ENCODE measurements at places on chromosomes 1 and 21.

DNA sequence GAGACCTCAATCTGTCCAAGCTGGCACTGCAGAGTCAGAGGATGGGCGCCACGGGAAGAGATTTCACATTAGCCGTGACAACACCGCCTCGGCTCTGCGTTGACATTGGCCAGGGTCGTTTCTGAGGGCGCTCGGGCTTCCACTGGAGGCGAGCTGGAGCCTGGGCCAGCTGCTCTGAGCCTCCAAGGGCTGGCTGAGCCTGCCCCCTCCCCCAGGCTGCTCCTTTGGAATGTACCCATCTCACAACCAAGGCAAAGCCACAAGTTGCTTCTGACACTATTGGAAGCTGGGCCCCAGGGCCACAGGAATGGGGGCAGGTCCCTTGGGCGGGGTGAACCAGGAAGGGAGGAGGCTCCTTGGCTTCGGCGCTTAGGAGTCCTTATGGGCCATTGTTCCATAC, 12.7 kb downstream of the GPR3 start:
- DNase-seq: no peak

- DNase-seq: no peak
These were observed 76.0 kb upstream of the CTTNBP2NL start for GRCh38 chr1:112320058-112320457.

- DNase-seq: no peak
These were observed 36.3 kb downstream of the ANKRD13C start for GRCh38 chr1:70318191-70318590.

DNA sequence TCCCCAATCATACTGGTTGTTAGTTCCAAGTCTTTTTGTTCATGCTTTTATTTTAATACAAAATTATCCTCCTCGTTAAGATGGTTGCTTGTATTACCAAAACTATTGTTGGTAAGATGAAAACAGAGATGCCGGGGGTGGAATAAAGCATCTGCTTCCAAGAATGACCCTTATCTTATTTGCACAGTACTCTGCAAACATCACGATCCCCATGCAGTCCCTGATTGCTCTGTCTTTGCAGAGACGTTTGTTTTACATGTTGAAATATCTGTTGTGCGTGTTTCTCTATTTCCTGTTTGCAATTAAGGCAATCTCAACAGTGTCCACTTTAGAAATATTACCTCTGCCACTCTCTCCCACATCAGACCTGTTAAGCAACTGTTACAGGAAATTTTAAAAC, 141.3 kb upstream of the NCAM2 start:
- no peak for DNase-seq

GRCh38 chr1:175755516-175756070, 12.2 kb upstream of the TNR start:
- DNase-seq: no peak

- no peak for DNase-seq
These were observed 5.5 kb downstream of the ZBTB18 start for GRCh38 chr1:244056577-244056976.

DNA sequence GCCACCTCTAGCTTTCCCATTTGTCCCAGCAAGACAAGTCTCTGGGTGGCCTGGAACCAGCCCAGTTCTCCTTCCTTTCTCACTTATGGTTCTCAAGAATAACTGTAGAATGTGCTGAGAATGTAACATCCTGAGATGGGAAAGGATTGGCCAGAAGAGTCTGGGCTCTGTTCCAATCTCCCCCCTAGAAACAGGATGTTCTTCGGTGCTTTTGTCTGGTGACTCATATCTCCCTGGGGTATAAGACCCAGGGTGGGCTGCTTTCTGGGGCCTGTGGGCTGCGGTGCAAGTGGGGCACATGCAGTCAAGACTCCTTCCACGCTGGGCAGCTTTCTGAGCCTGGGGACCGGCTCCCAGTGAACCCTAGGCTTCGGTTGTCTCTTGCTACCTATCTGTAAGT, 251.2 kb upstream of the POU3F1 start:
- DNase-seq: no peak

DNA sequence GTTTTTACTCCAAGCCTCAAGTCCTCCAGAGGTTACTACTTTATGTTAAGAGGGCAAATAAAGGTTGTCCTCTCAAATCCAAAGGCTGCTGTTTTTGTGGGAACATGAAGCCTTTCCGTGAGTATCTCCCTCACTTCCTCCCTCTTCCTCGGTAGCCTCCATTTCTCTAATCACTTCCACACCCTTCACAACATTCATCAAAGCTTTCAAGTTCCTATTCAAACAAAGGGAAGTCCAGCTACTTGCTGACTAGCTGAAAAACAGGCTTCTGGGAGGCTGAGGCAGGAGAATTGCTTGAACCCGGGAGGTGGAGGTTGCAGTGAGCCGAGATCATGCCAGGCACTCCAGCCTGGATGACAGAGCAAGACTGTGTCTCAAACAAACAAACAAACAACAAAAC, 6.6 kb upstream of the CD48 start:
- no peak for DNase-seq

Measured in substantia nigra (tissue), 51 donors.